ENCODE measurements at places on chromosomes 1 and 21.
A peak's percentile ranks its signal among the peaks of the same experiment; 100 is the strongest.

GRCh38 chr1:177209357-177209756 is 38.6 kb downstream of the BRINP2 start:
- DNase-seq = no peak

DNA sequence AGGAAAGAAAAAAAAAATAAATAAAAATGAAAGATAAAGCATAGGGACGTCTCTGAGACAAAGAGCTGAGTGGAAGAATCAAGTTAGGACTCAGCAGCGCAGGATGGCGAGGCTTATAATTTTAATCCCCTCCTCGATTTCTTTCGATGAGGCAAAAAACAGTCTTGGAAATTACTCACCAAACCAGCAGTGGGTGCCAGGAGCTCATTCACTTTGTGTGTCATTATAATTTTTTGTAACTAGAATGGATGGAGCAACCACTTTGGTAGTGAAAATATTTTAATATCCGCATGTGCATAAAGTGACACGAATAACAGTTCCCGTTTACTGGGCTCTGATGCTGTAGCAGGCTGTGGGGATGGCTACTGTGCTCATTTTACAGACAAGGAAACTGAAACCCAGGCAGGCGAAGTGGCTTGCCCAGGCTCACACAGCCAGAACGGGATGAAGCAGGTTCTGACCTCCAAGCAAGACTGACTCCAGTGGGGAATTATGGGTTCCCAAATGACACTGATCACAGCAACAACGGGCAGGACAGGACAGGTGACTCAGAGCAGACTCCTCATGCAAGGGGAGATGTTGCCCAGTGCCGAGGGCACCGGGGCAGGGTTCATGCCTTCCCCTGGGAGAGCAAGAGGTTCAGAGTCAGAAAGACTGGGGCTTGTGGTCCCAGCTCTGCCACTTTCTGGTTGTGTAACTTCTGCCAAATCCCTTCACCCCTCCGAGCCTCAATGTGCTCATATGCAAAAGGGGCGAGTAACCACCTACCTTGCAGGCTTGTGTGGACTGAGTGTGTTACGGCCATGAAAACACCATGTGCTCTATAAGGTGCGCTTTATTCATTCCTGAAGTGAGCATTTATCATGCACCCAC is 63.6 kb downstream of the RUNX3 start:
- no peak for DNase-seq

- no peak for DNase-seq
These were observed 66.5 kb downstream of the SH3BGR start for GRCh38 chr21:39518055-39518846.

DNA sequence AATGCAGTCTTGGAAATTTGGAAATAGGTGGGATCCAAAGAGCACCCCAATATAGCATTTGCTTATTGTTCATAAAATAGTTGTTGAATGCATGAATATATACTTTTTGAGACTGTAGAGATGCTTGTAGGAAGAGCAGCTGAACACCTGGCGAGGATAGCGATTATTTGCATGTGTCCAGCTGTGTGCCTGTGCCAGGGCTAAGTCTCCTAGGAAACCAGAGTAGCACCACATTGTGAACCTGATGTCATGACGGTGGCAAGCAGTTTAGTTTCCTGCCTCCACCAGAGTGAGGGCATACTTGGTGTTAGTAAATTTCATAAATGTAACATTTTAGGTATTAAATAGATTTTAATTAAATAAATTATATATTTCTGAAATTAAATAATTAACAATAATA is 37.3 kb upstream of the IRF2BP2 start:
- DNase-seq = no peak

DNA sequence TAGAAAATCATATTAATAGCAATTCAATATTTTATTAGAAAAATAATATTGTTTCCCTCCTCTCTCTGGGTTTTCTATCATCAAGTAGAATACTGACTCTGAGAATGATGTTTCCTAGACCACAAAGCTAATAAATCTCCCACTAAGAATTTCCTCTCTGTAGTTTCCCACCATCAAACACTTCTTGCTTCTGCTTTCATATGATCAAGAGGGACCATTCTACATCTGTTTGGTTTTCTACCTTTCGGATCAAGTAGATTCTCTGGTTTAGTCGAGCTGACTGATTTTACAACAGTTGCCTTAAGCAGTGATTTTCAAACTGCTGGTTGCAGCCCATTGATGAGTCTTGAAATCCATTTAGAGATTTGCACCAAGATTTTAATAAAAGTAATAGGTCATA is 240.2 kb upstream of the PTBP2 start:
- DNase-seq = no peak

GRCh38 chr1:150917387-150917786 is 8.8 kb upstream of the SETDB1 start:
- DNase-seq = no peak

DNA sequence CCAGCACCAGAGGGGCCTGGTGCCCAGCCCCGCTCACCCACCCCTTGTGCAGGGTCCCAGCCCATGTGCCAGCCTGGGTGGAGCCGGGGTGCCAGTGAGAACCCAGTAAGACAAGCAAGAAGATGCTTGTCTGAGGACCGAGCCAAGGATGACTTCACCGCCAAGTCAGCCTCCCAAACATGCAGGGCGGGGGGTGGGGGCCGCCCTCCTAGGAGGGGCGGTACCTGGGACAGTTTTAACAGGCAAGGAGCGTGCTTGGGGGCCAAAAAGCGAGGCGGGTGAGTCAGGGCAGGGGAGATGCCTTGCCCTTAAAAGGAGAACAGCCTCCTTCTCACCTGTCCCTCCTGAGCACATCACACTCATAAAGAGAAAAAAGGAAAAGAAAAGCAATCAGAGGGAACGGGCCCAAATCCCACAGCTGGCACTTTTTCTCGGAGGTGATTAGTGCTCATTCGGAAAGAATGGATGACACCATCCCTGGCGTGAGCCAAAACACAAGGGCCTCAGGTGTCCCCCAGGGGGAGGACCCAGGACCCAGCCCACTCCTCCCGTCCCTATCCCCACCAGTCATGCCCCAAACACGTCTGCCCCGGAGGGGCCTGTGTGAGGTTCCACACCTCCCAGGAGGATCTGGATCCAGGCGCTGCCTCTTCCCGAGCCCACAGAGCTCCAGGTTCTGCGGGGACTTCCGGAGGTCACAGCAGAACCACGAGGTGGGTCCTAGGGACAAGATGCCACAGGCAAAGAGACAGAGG is 77.6 kb upstream of the IFFO2 start:
- no peak for DNase-seq

DNA sequence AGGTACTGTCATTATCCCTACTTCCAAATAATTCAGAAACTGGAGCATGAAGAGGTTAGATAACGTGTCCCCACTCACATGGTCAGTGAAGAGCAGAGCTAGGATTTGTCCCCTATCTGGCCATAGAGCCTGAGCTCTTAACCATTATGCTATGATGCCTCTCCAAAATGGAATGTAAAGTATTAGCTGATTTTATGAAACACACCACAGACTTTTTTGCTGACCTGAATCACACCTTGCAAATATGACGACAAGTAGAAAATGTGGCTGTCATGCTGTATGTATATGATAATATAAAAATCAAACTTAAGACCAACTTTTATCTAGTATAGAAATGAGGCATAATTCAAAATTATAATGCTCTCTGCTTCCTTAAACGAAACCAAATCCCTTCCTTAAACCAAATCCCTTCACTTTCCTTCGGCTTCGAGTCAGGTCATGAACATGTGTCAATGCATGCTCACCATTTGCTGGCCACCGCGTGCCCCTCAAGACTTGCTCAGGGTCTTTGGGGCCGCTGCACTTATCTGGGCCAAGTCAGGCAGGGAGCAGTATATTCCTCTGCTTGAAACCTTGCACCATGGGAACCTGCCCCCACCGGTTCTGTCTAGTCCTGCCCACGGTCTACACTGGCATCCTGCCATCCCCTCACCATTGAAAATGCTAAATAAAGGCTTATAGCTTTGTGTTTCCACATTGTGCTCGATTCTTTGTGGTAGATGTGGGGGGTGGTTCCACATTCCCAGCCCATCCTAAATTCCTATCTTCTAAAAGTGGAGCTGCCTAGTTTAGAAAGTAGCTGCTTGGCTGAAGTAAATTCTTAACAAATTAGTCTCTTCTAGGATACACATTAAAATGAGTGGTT is 1.6 kb upstream of the TMCC2 start:
- no peak for DNase-seq

- DNase-seq = no peak
These were observed 29.6 kb downstream of the ZNF691 start for GRCh38 chr1:42876009-42876408.

DNA sequence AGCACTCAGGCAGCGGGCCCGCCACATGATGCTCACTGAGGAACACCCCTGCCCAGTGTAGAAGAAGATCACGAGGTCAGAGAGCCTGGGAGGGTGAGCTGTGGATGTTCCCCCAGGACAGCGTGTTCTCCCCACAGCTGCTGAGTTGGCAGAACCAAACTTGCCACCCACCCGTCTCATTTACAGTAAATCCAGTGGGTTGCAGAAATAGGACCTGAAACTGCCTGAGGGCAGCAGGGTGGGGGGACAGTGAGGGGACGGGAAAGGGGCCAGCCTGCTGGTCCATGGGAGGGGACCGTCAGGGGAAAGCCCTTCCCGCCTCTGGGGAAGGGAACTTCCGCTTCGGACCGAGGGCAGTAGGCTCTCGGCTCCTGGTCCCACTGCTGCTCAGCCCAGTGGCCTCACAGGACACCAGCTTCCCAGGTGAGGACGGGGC is at the start of gene C1QB:
TSS of gene C1QB (plus strand) at position 356 of the 436 bp plus-strand sequence. CDS start 6,227 bp downstream, outside the sequence.
- DNase-seq = no peak

GRCh38 chr1:27598902-27599528 is 4.9 kb downstream of the AHDC1 start:
- DNase-seq = peak; percentile 49

DNA sequence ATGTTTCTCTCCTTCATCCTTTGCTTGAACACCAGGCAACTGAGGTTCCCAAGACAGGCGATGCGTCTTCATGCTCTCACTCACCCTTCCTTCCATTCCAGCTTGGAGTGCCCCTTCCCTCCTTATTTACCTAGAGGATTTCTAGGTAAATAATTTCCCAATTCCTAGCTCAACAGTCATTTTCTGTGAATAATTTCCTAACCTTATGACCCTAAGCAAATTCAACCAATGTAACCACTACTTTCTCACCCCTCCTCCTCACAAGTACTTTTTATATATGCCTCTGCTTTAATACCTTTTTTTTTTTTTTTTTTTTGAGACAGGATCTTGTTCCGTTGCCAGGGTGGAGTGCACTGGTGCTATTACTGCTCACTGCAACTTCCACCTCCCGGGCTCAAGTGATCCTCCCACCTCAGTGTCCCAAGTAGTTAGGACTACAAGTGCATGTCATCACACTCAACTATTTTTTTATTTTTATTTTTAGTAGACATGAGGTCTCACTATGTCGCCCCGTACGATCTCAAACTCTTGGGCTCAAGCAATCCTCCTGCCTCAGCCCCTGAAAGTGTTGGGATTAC is 86.7 kb downstream of the USP24 start:
- DNase-seq = no peak

DNA sequence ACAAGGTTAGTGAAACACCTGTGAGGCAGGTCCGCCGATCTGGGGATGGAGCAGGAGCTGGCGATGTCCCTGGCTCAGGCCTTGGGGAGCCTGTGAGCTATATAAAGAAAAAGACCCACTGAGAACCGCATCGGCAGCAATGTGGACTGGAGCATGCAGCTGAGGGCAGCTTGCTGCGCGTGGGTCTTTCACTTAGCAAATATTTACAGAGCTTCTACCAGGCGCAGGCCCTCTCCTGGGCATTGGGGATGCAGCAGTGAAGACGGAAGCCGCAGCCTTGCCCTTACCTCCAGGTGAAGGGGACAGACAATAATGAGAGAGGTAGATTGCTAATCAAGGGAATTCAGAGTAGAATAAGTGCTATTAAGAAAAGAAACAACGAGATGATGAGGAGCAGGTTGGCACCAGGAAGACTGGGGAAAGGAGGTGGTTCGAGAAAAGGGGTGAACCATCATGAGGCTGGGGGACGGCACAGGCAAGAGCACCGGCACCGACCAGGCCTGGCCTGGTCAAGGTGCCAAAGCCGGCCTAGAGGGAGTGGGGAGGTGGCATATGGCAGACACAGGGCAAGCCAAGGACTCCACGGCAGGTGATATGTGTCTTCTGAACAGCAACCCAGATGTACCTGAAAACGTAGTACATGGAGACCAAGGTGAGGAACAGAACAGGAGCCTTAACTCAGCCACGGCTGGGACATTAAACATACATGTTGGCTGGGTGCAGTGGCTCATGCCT is 60.7 kb upstream of the PAX7 start:
- DNase-seq = no peak

DNA sequence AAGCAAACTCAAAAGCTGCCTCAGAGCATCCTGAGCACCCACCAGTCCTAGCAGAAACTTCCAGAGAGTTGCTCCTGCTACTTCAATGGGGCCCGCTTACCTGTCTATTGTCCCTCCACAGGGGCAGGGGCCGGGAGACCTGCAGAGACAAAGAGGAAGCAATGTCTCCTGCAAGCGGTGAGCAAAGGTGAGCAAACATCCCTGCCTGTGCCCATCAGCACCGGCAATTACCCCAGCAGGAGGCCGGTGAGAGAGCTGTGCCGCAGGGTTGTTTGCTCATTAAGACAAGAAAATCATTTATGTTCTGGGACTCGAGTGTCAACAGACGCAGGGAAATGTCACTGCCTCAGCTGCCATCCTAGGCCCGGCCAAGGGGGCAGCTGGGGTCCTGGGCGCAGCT is 53.8 kb upstream of the TARDBP start:
- no peak for DNase-seq

GRCh38 chr1:119656410-119656955 is 8.4 kb upstream of the ZNF697 start:
- no peak for DNase-seq

- no peak for DNase-seq
These were observed 707.2 kb upstream of the ADAMTS5 start for GRCh38 chr21:27674041-27674615.

GRCh38 chr1:208047476-208047934 is 136.6 kb upstream of the CD34 start:
- DNase-seq = no peak

GRCh38 chr1:189212606-189213005 is 1265.1 kb downstream of the BRINP3 start:
- DNase-seq = no peak

DNA sequence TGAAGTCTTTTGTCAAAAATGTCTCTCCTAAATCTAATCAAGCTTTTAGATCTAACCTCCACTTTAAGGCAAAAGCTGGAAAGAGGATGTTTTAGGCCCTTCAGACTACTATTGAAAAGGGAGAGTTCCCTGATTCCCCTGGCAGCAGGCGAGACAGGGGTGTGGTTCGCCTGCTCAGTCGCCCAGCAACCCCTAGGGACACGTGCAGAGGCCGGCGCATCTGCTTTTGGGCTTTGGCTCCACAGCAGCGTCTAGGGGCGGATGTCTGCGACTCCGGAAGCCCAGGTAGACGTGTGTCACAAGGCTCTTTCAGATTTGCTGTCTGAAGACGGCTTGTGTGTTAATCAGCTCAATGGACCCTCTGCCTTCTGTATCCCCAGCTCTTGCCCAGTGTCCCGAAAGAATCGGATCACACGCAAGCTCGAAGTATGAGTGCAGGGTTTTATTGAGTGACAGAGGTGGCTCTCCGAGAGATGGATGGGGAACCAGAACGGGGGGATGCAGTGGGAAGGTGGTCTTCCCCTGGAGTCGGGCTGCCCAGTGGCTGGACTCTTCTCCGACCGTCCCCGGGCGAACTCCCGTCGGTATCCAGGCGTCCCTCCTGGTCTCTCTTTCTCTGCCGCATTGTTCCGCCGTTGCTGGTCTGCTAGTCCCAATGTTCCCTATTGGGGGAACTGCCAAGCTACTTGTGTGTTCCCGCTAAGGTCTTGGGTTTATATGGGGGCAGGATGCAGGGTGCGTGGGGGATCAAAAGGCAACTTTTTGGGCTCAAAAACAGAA is 45.5 kb downstream of the OLFML2B start:
- DNase-seq = no peak
